ENCODE measurements at places on chromosomes 4 and X. TPM values are rescaled to one million over a fixed set of nuclear protein-coding genes. Genes with fewer than 3 reads are reported as not detected.

Gene BTC
- polyA plus RNA-seq: 2.9 TPM

Gene GPR78
- polyA plus RNA-seq: 0.48 TPM

Gene SMPX
- polyA plus RNA-seq: 253 TPM

Gene CDKL5
- 6.1 TPM for polyA plus RNA-seq

Gene DRD5
- polyA plus RNA-seq: 0.56 TPM

All from muscle of back (tissue), 13 donors.